ENCODE measurements at places on chromosomes 12 and 14. TPM values are rescaled to one million over a fixed set of nuclear protein-coding genes. Genes with fewer than 3 reads are reported as not detected.

The GARIN6 gene
- not detected for total RNA-seq

The CATSPERB gene
- not detected for total RNA-seq

The GNPNAT1 gene
- 49.2 TPM for total RNA-seq

The HVCN1 gene
- total RNA-seq = 0.80 TPM

Measured in A549 treated with DMSO at 1 μM for 4 hours (cell line).